Caudate nucleus (tissue), 63 donors: ENCODE measurements at places on chromosomes 11 and 22.

GRCh38 chr11:945986-946385, 20.3 kb downstream of the AP2A2 start:
- peak; percentile 29 for DNase-seq

GRCh38 chr11:843818-844692, 1.4 kb downstream of the TSPAN4 start:
- no peak for DNase-seq

DNA sequence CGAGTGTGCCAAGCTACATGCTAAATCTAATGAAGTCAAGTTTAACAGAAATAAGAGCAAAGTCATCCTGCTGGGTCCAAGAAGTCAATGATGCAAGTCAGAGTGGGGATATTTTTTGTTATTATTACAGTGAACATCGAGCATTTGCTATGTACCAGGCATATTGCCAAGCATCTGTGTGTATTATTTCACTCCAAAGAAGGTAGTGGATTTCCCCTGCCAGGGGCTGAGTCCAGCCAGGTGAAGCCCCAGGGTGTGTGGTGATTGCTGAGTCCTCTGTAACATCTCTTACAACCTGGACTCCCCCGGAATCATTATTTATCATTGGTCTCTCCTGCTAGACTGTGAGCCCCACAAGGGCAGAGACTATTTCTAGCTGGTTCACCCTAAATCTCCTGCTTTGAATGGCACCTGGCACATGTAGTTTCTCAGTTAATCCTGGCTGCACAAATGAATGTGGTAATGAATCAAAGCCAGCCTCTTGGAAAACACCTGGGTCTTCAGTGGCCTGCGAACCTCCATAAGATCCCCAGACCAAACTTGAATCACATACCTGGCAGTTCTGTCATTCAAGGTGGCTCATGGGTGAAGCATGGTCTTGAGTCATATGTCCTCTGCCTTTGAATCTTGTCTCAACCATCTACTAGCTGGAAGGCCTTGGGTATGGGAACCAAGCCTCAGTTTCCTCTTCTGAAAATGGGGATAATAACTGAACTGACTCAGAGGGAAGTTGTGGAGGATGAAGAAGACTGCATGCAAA, 549.2 kb downstream of the MIAT start:
- DNase-seq, result no peak

DNA sequence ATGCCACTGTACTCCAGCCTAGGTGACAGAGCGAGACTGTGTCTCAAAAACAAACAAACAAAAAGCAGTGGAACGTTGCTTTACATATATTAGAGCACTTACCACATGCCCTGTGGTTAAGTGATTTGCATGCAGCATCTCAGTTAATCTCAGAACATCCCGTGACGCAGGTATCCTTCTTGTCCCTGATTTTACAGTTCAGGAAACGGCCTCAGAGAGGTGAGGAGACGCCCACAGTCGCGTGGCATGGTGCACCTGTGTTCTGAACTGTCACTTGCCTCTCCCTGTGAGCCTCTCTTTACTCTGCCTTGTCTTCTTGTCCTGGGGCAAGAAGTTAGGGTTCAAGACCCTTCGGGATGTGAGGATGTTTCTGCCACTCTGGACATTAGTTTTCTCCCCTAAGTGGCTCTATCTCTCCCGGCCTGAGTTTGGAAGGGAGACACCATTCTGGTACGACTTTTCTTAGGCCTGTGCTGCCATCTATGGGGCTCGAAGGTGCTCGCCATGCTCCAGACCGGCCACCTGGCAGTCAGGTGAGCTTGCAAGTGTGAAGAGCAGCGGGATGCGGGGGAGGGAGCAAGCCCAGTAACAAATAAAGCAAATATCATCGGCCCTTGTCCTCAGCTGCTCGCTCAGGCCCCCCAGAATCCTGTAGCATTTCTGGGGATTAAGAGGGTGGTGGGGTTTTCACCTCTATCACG, 25.6 kb downstream of the YWHAH start:
- peak; percentile 44 for DNase-seq

DNA sequence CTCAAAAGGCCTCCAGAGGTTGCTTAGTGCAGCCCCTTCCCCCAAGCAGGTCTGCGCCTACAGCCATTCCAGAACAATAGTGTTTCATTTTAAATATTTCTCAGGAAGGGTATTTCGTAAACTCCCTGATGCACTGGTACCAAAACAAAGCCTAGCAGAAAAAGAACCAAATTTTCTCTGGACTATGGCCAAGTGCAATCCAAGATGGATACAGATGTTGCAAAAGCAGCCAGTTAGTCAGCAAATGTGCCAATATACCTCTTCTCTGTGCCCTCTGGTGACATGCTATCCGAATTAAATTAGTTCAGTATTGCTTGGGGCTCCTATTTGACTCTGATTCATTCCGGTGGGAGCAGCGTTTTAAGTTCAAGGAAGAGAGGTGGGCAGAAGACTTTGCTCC, 247.8 kb downstream of the NTM start:
- DNase-seq, result no peak

GRCh38 chr11:105942921-105943320, 79.1 kb downstream of the MSANTD4 start:
- no peak for DNase-seq

GRCh38 chr11:944711-945470, 19.2 kb downstream of the AP2A2 start:
- DNase-seq, result no peak

DNA sequence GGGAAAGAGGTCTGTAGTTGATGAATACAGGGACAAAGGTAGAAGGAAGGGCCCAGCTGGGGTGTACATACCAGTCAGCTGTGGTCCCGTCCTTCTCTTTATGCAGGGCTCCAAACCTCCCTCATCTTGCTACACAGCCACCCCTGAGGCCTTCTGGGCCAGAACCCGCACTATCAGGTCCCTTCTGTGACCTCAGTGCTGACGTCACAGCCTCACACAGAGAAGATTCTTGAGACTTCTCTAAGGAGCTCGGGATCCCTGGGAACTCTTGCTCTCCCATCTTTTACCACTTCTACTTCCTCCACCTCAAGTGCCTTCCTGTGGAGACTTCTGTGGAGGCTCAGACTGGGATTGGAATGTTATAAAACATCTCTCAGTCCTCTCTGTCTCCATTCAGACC, at the start of gene UBQLN3:
Gene UBQLN3, minus strand, starts transcription at position 155 of the 400 bp plus-strand sequence. CDS start 399 bp downstream, outside the sequence.
- no peak for DNase-seq

- no peak for DNase-seq
These were observed 79.6 kb downstream of the CELSR1 start for GRCh38 chr22:46457502-46458488.

GRCh38 chr11:118929501-118930093, 3.9 kb upstream of the BCL9L start:
- DNase-seq, result peak; percentile 87

GRCh38 chr11:34154059-34154875, 48.8 kb downstream of the NAT10 start:
- DNase-seq, result no peak

DNA sequence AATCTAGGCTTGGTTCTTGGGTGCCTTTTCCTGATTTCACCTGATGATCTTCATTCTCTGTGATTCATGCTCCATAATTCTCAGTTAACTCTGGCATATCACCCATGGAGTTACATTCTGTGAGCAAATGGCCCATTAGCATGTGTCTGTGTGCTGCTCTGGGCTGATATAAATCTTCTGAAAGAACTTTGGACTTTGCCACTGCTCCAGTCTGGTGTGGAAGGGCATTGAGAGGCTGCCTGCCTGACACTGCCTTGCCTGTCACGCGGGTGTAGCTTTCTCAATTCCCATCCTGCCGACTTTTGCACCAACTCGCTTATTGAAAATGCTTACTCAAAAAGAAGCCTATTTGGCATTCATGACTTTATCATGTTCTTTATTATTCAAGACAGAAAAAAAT, 42.2 kb downstream of the FAT3 start:
- no peak for DNase-seq

- no peak for DNase-seq
These were observed 499.4 kb downstream of the FAM181B start for GRCh38 chr11:82234256-82234655.

DNA sequence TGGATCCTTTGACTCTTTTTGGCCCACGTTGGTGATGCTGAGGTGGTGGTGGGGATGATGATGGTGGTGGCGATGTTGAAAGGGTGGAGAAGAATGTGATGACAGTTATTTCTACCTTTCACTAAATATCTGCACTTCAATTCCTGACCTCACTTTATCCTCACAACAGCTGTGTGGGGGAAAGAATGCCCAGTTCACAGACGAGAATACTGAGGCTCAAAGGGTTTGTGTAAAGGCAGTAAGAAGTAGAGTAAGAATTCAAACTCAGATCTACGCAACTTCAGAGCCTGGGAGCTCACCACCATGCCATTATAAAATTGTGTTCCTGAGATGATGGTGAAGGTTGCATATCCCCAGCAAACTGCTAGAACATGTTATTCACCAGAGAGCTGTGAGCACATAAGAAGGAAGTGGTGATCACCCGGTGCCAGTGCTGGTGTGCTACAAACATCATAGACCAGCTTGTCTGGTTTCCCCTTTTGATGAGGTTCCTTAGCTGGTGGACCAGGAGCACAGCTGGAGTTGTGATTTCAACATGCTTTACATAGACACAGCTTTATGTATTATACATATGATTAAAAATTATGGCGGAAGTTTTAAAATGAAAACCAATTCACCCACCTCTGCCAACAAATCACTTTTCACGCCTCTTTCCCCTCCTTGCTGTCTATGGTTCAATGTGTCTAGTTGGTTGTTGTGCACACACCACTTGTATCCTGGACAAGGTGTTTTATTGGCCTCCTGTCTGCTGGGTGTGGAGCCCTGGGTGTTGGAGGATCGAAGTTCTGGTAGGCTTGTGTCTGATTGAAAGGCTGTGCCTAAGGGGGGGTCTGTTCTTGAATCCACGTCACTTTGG, 6.2 kb downstream of the ST14 start:
- no peak for DNase-seq

DNA sequence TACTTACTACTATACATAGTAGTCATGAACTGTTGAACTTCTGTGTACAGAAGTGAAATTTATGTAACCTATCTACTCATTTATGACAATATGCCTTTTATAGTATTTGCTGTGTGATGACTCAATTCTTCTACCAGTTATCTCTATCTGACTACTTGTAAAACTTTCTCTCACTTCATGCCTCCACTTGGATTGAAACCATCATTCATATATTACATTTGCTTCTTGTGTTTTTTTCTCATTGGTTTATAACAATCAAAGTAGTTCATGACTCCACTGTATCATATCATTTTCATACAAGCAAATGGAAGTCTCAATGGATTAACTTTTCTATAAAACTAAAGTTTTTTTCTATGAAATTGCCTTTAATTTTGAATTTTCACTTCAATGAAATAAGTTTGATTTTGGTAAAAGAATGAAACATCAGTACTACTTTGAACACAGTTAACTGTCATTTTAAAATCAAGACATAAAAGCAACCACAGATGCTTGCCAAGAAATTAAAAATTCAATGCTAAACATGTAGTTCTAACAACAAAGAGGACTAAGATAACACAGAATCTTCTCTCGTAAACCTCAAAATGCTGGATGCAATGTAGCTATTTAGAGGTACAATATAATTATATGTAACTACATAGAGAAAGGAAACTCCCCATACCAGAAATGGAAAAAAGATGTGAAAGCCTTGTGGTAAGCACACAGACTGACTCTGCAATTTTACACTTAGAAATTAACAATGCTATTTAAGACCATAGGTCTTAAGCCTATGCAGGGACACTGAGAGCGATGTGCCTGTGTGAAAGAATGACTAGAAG, 27.6 kb upstream of the EXPH5 start:
- DNase-seq, result no peak

DNA sequence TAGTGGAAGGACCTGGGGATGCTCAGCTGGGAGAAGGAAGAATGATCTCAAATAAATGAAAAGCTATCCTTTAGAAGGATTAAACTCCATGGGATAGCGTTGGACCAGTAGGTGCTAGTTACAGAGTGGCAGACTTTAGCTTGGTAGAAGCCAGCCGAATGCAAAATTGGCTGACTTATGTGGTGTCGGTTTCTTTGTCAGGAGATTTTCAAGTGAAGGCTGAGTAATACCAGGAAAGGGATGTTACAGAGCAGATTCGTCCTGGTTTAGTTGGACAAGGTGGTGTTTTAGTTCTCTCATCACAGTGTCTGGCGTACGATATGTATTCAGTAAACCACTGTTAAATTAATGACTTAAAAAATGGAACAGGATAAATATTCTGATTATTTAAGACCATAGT, 26.0 kb downstream of the FDX1 start:
- no peak for DNase-seq

GRCh38 chr11:2940147-2940920, 11.1 kb upstream of the PHLDA2 start:
- DNase-seq, result no peak

DNA sequence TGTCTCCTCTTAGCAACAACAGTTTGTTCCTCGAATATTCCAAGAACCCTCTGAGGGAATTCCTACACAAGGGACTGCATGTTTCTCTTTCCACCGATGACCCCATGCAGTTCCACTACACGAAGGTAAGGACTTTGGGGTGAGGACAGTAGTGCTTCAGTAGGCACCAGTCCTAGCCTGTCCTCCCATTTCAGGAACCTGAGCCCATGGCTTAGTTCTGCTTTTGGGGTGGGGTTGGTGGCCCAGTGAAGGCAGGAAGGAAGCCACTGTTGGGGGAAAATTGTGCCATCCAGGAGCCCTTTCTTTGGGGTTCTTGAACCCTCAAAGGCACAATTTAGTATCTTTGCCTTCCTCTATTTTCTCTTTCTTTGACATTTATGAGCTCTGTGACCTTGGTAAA, 38.2 kb downstream of the RNF141 start:
- DNase-seq, result no peak

- DNase-seq, result no peak
These were observed 60.1 kb upstream of the ZC3H12C start for GRCh38 chr11:110032957-110033570.

DNA sequence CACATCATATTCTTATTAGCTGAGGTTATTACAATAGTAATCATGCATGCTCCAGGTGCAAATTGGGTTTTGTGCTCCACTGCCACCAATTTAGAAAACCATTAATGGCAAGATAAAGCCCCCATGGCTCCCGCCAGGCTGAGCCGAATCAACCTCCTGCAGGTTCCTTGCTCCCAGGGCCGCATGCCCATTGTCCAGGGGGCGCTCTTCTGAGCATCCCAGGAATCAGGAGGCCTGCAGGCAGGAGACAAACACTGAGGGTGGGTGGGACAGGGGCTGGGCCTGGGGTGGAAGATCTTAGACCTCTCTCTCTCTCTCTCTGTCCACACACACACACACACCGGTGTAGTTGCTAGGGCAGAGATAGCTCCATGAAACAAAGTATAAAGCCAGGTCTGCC, 57.4 kb downstream of the BUD13 start:
- DNase-seq, result no peak

DNA sequence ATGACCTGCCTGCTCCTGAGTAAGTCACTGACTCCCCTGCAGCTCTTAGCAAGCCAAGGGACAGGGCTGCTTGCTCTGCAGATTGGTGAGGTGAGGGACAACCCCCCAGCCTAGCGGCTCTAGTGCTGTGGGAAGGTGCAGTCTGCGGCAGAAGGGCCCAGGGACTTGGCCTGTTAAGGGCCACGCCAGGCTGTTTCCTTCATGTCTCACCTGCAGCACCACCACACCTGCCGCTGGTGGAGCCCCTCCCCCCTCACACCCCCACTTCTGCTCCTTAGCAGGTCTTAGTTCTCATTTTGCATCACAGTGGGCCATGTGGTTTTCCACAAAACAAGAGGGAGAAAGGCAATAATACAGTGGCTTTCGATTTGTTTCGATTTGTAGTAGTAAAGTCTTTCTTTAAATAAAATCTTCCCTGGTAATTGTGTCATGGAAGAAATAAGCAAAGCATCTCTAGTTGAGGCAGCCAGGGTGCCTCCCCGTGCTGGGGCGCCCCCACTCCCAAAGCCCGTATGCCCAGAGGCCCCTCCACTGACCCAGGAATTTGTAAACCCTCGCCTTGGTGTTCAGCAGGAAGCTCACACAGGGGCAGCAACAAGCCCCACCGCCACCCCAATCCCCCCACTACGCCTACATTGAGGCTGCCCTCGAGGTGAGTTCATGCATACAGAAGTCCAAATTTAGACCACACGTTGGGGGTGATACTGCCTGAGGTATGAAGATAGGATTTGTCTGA, 86.5 kb upstream of the CLDN5 start:
- no peak for DNase-seq
